ENCODE measurements at places on chromosomes 4 and X.
A peak's percentile ranks its signal among the peaks of the same experiment; 100 is the strongest.

DNA sequence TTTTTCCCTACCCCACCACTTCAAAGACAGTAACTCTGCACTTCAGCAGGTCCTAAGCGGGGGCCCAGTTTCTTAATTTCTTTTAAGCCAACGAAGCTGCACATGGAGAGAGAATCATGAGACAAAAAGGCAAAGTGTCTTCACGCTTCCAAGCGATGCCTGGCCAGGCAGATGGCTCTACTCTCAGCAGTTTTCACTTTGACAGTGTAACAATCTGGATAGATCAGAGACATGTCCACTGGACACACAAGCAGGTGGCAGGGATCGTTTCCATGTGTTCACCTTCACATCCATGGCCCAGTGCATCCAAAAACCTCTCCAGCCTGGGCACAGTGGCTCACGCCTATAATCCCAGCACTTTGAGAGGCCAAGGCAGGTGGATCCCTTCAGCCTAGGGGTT is 27.8 kb downstream of the PPP2R2C start:
- no peak for DNase-seq

DNA sequence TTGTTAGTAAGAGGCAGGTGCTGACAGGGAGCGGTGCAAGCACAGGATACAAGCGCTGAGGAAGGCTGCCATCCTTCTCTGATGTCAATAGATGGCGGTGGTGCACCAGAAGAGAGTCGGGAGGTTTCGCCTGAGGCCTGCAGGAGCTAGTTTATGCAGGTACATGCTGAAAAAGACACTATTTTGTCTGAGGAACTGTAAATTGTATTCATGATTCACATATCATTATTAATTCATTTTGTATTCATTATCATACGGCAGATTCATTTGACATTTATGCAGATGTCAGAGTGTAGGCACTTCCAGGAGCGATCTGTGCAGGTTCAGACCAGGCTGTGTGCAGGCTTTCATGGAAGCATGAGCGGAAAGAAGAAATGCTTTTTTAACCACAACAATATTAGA is 824.0 kb downstream of the STIM2 start:
- DNase-seq: peak; percentile 19

GRCh38 chrX:22462959-22463358 is 190.2 kb downstream of the CBLL2 start:
- no peak for DNase-seq

DNA sequence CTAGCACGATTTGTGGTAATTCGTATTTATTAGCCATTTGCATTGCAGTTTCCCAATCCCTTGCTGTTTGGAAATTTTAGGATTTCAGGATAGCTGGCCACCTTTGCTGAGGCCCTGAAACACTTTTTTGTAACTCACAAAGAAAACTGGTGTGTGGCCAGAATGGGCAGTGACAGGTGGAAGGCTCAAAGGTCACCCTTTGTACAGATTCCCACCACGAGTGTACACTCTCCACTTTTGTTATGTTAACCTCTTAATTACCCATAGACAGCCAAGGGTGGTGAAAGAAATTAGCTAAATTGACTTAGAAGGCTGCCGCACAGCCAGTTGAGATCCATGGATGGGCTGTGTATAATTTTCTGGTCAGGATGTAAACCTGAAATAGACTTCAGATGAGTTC is 109.7 kb upstream of the ARX start:
- DNase-seq: no peak

DNA sequence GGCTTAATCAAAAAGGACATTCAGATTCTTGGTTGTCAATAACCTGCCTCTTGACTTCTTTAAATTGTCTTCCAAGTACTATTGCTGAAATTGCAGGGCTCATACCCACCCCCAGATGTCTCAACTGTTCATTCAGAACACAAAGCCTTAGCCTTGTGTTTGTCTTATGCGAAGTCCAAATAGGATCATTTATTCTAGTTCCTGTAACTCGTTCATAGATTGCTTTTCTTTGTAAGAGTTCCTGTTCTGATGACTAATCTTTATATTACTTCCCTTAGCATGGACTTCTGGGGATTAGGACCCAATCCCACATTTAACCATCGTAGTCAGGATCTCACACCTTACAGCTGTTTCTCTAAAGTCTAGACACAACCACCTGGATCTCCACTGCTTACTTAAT is 226.0 kb downstream of the VEGFC start:
- DNase-seq: no peak

DNA sequence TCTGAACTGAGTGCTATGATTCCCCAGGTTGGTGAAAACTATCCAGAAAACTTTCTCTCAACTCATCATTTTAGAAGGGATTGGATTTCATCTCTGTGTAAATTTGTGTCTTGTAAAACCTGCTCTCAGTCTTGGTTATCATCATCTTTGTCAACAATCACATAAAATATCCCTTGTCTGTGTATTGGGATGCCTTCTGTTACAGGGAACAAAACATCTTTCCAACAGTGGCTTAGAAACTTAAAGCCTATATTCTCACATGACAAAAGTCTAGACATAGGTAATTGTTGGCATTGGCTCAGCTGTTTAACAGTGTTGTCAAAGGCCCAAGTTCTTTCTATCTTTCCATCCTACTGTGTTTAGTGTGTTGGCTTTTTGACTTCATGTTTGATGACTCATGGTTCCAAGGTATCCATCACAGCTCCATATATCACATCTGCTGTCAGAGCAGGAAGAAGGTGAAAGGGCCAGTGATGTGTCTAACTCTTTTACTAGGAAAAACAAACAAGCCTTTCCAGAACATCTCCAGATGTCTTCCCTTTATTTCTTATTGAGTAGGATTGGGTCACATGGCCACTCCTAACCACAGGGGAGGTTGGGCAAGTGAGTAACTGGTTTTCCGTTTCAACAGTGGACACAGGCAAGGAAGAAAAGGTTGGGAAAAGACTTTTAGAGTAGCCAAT is 65.0 kb downstream of the PHEX start:
- DNase-seq: no peak

DNA sequence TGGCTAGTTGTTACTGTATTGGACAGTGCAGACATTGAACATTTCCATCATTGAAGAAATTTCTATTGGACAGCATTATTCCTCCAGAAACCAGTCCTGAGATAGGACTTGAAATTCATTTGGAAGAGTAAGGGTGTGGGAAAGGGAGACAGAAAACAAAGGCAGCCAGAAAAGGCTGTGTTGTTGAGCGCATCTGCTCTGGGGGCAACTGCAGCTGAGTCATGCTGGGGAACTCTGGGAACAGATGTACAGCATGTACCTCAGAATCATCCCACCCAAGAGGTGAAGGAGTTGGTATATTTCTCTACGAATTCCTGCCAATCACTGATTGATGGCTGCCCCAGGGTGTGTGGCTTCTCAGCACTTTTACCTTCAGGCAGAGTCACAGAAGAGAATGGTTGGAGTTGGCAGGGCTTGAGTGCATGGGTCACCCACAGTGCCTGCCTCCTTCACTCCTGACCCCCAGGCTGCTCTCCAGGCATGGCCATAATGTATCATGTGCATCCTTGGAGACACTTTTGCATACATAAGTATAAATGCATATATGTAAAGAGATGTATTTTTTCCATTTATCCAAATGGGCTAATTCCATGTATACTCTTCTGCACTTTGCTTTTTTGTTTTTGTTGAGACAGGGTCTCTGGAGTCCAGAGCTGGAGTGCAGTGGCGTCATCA is 39.4 kb downstream of the GEMIN8 start:
- no peak for DNase-seq

DNA sequence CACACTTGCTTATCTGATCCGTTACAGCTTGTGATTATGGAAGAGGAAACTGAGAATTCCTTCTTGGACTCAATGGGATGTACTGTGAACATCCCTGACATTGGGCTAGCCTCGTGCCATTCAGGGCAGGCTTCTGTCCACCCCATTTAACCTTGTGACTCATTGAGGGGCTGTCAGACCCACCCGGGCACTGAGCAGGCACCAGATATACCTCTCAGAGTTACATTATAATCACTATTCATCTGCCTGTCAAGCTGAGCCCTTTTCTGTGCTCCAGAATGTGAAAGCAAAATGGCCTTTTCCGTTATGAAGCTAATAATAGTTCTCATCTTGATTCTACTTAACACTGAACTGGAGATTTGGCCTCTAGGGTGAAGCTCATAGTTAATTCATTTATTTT is 170.6 kb upstream of the SCML1 start:
- no peak for DNase-seq

DNA sequence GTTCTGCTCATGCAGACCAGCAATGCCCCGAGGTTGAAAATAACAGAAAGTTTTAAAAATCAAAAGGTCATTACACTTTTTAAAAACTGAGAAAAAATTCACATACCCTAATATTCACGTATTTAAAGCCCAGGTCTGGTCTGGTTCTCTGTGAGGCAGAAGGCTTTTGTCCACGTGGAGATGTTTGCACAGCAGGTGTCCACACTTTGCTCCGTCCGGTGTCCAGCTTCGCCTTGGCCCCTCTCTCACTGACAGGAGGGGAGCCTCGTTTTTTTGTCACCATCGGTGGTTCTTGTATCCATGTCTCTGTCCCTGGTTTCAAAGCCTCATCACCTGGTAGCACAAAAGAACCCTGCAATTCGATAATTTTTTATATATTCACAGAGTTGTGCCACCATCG is 434.6 kb upstream of the FRG1 start:
- no peak for DNase-seq

DNA sequence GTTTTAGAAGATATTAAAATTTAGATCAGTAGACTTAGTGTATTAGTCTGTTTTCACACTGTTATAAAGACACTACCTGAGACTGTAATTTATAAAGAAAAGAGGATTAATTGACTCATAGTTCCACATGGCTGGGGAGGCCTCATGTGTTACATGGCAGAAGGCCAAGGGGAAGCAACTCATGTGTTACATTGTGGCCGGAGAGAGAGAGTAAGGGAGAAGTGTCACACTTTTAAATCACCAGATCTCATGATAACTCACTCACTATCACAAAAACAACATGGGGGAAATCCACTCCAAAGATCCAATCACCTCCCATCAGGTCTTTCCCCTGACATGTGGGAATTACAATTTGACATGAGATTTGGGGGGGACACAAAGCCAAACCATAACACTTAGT is 1159.7 kb upstream of the PCDH7 start:
- no peak for DNase-seq

DNA sequence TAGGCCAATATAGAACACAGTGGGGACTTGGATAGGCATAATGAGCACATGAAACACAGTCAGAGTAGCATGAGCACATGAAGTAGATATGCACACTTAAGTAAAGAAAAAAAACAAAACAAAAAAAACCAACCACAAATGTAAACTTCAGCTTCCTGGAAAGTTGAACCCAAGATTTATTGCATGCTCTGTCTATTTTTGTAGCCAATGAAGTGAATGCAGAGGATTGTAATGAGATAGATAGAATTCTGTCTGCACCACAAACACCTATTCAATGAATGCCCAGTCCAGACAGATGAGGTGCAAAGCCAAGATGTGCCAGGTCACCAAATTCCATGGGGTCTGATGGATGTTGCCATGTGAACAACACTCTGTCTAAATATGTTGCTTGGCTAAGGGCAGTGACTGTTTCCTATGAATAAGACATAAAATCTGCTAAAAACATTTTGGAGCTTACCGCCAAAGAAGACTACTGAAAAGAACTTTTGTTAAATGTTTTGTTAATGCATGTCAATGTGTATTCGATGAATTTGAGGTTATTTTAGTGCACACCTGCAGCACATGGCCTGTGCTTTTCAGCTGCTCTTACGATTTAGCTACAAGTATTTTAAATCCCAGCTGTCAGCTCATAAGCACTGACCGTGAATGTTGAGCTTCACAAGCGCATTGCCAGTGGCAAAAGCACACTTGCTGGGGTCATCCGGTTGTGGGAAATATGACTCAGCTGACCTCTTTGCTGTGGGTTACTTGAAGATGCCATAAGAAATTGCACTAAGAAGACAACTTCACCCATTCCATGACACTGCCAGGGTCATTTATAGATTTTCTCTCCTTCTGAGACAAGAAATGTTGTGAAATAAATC is 374.8 kb upstream of the GNPDA2 start:
- DNase-seq: no peak

DNA sequence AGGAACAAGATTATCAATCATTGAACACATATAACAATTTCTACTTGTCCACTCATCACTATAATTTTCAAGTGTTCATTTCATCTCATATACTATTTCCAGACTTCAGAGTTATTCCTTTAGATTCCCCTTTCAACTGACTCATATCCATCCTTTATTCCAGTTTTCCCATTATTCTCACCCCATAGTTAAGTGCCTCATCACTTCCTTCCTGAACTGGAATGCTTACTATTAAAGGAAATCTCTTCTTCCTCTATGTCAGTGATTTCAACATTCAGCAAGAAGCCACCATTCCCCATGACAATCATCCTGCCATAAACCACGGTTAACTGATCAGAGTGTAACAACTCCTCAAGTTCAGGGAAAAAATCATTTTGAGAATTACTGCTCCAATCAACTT is 198.9 kb downstream of the FBXO8 start:
- no peak for DNase-seq

DNA sequence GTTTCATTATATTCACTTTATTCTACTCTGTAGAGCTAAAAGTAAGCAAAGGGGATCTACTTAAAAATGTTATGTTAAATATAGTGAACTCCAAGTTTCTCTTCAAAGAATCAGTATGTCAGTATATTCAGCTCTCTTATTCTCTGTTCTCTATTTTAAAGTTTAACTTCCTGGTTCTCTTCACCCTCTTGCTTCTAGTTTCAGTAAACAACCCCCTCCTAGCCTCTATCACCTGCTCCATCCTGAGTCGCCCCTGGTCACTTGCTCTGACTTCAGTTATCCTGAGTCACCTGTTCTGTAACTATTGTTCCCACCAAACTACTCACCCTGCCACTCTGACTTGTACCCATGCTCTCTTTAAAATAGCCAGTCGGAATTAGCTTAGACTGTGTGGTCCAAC is 180.9 kb upstream of the AADAT start:
- no peak for DNase-seq

GRCh38 chr4:14790494-14790893 is 211.8 kb upstream of the CPEB2 start:
- DNase-seq: no peak

DNA sequence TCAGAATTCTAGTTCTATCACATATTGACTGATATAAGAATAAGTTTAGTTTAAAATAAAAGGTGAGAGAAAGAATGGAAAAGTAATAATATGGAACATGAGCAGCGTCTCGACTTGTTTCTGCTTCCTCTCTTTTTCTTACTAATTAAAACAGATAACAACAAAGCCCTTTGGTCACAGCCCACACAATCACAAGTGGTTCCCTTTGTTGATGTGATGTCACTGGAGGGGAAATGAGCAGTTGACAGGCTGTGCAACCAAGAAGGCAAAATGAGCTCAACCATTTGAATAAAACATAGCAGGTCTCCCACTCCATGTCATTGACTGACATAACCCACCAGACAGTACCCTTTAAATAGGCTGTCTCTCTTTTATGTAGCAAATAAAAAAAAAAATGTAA is 342.5 kb upstream of the MAGEB2 start:
- DNase-seq: peak; percentile 0

- DNase-seq: no peak
These were observed 39.3 kb upstream of the CXCL8 start for GRCh38 chr4:73701116-73701515.

Measured in substantia nigra (tissue), 51 donors.